ENCODE measurements at places on chromosomes 1 and 21.

DNA sequence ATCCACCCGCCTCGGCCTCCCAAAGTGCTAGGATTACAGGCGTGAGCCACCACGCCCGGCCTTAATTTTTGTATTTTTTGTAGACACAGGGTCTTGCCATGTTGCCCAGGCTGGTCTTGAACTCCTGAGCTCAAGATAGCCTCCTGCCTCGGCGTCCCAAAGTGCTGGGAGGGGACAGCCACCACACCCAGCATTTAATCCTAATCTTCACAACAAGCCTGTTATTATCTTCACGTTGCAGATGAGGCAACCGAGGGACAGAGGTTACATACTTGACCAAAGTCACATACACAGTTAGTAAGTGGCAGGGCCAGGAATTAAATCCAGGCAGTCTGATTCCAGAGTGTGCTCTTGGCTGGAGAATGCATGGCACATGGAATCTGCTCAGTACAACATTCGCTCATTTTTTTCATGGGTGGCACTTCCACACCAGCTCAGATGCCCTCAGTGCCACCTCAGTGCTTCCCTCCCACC, 4.8 kb upstream of the GPR37L1 start:
- no peak for DNase-seq

- no peak for DNase-seq
These were observed 421.3 kb downstream of the NEGR1 start for GRCh38 chr1:71861022-71861421.

- no peak for DNase-seq
These were observed 2.5 kb downstream of the GPR3 start for GRCh38 chr1:27394925-27395324.

DNA sequence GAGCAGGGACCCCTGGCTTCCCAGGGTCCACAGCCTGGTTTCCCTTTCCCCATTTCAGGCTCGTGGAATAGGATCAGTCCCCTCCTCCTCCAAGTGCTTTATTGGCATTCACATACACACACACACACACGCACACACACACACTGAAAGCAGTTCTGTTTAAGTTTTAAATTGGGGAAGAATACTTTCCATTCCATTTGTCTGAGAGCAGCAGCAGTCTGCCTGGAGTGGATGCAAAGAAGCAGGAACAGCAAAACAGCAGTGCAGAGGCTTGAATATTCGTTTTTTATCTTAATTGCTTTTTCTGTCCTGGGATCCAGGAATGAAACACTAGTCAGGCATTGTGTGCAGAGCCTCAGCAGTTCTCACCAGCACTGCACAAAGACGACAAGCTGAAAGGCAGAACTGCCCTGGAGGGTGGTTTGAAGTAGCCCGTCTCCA, 7.1 kb downstream of the CYB561D1 start:
- no peak for DNase-seq

GRCh38 chr1:6521536-6521935, 30.1 kb upstream of the PLEKHG5 start:
- DNase-seq, result no peak

DNA sequence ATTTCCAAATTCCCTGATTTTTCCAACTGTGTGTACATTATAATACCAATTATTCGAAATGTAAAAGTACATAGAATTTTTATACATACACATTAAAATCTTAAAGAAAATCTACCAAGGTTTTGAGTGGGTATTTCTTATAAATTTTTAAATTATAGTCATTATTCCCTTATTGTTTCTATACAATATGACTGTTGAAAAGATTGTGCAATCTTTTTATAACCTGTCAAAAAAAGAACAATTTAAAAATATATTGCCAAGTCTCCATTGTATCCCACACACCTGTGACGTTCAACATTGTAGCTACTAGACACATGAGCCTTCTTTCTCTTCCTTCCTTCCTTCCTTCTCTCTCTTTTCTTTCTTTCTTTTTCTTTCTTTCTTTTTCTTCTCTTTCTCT, 473.2 kb upstream of the CHRM3 start:
- no peak for DNase-seq
